Cortex of kidney (tissue), 1 donor: ENCODE measurements at places on chromosomes 5 and 9.

DNA sequence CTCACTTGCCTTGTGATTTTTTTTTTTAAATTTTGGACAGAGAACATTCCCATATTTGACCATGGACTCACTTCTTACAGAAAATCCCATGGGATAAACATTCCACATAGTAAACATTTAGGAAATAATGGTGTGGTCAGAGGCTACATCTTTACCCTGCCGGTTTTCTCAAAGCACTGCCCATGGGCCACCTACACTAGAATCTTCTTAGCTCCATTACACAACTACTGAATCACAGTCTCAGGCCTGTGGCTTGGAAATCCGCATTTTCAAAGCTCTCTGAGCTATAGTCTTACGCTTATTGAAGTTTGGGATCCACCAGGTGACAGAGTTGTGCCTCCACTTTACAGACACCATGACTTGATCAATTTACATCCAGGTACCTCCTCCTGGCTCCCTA is 39.4 kb downstream of the ALG2 start:
- DNase-seq, result no peak

DNA sequence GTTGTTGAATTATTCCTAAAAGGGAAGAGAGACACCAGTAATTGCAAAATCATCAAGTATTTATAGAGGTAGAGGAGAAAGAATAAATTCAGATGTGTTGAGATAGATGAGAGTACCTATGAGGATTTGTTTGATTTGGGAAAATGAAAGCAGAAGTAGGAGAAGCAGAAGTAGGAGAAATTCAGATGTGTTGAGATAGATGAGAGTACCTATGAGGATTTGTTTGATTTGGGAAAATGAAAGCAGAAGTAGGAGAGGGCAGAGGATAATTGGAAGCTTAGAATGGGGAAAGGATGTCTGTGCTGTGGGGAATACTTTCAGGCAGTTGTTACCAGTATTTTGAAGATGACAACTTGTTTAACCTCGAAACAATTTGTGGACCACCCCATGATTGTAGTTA is 35.1 kb upstream of the ZCCHC7 start:
- DNase-seq, result no peak

DNA sequence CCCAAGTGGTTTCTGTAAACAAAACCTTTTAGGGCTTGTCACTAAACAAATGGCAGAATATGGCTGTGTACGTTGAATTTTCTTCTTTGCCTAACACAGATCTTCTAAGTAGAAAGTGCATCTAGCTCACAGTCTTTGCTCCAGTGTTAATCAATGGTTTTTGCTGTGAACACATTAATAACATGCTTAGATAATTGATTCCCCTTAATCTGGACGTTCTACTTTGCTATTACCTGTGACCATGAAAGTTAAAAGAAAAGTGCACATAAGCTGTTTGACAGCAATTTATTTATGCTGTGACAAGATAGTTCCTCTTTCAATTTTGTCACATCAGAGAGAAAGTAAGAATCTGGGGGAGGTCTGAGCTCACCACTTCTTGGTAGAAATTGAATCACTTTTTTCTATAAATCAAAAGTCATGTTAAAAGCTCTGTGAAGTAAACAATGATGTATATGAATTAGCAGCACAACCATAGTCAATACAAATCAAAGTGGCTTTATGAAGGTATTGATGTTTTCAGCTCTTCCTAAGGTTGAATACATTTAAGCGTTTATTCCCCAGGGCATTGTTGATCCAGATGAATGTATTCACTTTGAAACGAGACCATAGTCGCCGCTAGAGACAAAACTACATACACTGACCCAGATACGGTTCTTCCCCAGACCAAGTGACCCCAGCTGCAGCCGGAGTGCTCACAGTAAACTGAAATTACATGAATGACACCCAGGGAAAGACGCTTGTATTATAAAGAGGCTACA is 174.6 kb upstream of the ZNF608 start:
- DNase-seq, result no peak

DNA sequence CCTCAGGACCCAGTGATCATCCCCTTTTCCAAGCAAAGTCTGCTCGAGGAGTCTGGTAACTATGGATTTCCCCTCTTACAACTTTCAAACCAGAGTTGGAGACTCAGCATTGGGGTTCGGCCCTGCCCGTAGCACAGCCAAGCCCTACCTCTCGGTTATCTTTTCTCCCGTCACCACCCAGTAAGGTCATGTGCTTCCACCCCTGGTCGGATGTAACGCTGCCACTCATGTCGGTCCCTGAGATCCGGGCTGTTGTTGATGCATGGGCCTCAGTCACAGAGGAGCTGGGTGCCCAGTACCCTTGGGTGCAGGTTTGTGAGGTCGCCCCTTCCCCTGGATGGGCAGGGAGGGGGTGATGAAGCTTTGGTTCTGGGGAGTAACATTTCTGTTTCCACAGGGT is 1.2 kb downstream of the GALT start:
- DNase-seq, result no peak

DNA sequence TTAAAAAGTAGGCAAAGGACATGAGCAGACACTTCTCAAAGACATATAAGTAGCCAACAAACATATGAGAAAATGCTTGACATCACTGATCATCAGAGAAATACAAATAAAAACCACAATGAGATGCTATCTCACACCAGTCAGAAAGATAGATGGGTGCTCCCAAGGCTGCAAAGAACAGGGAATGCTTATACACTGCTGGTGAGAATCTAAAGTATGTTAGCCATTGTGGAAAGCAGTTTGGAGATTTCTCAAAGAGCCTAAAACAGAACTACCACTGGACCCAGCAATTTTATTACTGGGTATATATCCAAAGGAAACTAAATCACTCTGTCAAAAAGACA is 154.2 kb downstream of the NDUFS4 start:
- DNase-seq, result no peak

GRCh38 chr5:75405296-75405695 is 68.3 kb downstream of the HMGCR start:
- DNase-seq, result no peak

- no peak for DNase-seq
These were observed 6.5 kb upstream of the TBC1D9B start for GRCh38 chr5:179914032-179914755.

DNA sequence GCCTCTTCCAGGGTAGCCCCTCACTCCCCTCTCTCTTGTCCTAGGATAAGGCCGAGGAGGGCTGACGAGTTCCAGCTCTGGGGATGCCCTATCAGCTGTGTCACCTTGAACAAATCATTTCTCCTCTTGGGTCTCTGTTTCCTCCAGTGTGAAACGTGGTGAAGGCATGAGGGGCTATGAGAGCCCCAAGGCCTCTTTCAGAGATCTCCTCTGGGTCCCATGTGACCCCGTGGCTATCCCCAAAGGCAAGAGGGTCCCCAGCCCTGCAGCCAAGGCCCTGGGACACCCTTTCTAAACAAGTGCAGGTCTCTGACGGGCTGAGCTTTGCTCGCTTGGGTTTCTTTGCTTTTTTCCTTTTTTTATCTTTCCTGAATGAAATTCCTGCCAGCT is 25.5 kb upstream of the SPTLC1 start:
- no peak for DNase-seq

DNA sequence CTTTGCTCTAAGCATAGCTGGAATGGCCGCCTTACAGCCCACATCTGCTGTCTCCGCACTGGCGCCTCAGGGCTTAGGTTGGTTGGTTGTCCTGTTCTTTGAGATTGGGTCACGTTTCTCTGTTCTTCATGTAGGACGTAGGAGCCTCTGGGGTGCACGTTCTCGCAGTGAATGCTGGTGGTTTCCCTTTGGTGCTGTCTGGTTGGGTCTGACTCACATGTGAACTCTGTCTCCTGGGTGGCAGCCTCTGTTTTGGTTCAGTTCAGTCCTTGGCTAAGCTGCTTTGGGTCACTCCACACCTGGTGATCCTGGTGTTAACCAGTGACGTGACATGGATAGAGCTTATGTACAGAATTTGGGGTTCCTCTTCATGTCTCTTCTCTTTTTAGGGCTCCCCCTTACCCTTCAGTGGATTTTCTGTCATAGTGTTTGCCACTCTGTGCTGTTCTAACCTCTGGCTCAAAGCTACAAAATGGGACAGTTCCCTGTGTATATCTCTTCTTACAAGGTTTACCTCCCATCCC is 12.6 kb upstream of the LPCAT1 start:
- no peak for DNase-seq

DNA sequence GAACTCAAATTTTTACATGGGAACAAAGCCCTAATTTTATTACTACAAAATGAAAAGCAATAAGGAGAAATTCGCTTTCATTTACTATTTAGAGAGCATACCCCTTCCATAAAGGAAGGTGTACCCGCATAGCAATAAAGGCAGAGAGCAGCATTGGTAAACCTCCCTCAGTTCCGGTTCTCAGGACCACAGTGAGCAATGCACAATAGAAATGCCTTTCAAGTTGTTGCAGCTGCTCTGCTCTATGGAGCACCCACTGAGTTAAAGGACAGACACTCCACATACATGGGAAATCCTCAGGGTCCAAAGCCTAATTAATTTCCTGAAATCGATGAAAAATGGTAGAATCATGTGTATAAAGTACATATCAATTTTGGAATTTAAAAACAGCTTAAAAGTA is 89.9 kb upstream of the MPDZ start:
- DNase-seq, result no peak

DNA sequence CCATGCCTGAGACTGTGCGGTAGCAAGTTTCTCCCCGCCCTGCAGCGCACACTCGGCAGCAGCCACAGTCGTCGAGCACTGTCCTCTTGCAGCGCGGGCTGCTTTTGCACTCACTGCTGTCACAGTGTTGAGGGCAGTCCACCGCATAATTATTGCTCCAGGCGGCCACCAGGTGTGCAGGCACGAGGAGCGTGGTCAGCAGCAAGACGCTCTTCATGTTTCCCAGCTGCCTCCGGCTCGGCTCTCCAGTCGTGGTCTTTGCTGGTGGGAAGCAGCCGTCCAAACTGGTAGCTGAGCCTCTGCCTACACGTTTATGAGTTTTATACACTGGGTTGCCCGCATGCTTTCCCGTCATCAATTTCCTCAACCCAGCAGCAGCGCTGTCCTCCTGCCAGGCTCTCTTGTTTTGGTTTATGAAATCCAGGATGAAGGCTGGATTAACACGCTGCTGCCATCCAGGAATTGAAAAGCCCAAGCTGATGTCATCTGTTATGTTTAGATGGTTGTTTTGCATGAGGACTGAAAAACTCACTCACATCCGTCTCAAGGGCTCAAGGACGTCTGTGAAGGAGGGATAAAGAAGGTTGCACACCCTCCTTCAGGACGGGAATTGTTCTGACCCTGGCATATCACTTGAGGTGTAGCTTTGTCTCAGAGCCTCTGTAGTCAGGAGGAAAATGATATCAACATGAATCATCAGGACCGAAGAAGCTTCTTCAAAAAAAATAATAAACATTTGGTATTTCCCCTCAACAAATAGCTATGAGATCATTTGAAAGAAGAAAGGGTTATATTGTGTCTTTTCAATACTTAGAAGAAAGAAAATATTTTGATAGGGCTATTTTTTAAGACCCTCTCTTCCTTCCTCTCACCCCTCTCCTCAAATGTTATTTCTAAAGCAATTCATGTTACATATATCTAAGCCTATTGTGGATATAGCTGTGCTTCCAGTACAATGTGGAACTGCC is at the start of gene ESM1:
ESM1 (minus strand) TSS at position 293 of the 968 bp plus-strand sequence; CDS start at position 217, 76 bp downstream.
- DNase-seq, result no peak

DNA sequence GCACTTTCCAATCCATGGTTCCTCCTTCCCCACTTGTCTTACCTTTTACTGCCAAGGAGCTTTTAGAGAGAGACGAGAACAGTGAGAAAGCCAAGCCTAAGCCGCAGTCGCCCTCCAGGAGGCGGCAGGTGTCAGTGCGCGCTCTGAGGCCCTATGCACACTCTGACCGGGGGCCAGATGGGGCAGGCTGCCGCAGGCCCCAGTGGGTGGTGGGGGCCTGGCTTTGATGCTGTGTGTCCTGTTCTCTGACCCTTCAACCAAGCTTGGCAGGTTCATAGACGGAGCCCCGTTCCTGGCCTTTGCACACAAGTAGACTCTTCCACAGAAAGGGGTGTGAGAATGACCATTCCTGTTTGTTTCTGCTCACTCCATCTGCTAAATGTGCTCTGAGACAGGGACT is 77.3 kb downstream of the WNK2 start:
- no peak for DNase-seq

DNA sequence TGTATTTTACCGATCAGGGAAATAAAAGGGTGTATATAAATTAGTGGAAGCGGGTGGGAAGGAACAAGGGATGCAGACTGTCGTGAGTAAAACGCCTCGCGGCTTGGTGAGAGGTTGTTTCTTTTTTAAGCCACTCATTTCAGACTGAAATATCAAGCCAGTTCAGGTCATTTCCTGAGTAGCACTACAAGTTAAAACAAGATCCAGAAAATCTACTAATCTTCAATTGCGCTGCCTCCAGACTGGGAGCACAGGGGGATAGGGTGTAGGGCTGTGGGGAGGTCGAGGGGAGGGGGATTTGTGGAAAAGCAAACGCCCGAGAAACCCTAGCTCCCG is 140.8 kb downstream of the TSSK1B start:
- no peak for DNase-seq

GRCh38 chr5:80181618-80182211 is 74.1 kb downstream of the SERINC5 start:
- no peak for DNase-seq

DNA sequence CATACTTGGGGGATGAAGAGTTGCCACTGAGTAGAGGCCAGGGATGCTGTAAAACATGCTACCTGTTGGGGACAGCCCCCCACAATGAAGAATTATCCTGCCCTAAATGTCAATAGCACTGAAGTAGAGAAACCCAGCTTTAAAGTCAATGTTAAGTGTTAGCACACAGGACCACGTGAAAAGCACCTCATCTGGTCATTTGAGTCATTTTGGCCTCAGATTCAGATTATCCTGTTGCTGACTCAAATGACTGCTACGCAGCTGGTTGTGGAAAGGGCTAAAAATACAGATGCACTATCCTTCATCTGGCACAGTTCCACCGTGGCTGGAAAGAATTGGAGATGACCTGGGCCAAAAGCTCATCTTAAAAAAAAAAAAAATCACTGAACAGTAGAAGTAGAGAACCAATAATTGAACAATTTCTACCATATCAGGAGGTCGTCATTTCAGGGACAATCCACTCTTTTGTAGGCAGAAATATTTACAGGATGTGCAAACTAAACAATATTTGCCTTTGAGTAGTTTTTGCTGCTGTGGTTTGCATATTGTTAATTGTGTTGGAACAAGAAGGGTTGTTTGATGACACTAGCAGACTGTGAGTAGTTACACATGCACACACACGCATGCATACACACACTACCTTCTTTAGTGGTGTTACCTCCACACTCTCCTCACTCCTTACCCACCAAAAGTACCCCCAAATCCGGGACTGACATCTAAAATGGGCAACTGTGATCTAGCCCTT is 195.3 kb upstream of the KLF9 start:
- no peak for DNase-seq

DNA sequence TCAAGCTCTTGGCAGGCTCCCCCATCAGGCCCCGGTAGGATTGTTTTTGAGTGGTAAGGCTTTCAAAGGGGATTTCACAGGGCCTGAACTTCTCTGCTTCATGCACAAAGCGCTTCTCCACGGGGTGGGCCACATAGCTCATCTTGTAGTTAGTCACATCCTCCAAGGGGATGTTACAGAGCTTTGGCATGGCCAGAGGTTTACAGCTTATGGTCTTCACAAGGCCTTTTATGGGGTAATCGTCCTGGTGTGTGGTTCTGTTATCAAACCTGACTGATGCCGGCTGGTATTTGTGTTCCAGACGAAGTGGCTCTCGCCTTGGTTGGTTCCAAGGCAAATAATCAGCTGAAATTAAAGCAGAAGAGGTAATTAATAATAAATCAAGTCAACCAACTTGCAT is 104.3 kb downstream of the SAXO1 start:
- DNase-seq, result no peak

GRCh38 chr9:101399643-101399970 is 956 bp downstream of the ZNF189 start:
- no peak for DNase-seq
